ENCODE measurements at places on chromosomes 12 and 14. TPM values are rescaled to one million over a fixed set of nuclear protein-coding genes. Genes with fewer than 3 reads are reported as not detected.

The RGS6 gene
- not detected for total RNA-seq

The RAD51AP1 gene
- 24.7 TPM for total RNA-seq

The NAV3 gene
- total RNA-seq = 1.6 TPM

The INSM2 gene
- total RNA-seq = 0.07 TPM

The KRT8 gene
- total RNA-seq = 719 TPM

GRCh38 chr12:111222523-111222922 is 146.4 kb downstream of the PHETA1 start:
- peaks cover 13% of the 10 kb centered on the region for H3K27me3 ChIP-seq
- no peak overlapping the region for H3K4me3 ChIP-seq
- no peak overlapping the region for H3K27ac ChIP-seq
- no peaks in the 10 kb centered on the region for H3K4me1 ChIP-seq
- H3K36me3 ChIP-seq = no peaks in the 10 kb centered on the region
- DNase-seq = no peak

- no peak overlapping the region for H3K4me3 ChIP-seq
- H3K27ac ChIP-seq = no peak overlapping the region
- H3K4me1 ChIP-seq = no peaks in the 10 kb centered on the region
Observed at GRCh38 chr12:86435053-86435452, 178.9 kb upstream of the MGAT4C start.

- peaks cover 8% of the 10 kb centered on the region for H3K36me3 ChIP-seq
- no peaks in the 10 kb centered on the region for H3K4me1 ChIP-seq
- no peaks in the 10 kb centered on the region for H3K27me3 ChIP-seq
- H3K4me3 ChIP-seq = no peak overlapping the region
- H3K27ac ChIP-seq = no peak overlapping the region
Observed at GRCh38 chr12:96308881-96309280, 91.4 kb downstream of the CDK17 start.

DNA sequence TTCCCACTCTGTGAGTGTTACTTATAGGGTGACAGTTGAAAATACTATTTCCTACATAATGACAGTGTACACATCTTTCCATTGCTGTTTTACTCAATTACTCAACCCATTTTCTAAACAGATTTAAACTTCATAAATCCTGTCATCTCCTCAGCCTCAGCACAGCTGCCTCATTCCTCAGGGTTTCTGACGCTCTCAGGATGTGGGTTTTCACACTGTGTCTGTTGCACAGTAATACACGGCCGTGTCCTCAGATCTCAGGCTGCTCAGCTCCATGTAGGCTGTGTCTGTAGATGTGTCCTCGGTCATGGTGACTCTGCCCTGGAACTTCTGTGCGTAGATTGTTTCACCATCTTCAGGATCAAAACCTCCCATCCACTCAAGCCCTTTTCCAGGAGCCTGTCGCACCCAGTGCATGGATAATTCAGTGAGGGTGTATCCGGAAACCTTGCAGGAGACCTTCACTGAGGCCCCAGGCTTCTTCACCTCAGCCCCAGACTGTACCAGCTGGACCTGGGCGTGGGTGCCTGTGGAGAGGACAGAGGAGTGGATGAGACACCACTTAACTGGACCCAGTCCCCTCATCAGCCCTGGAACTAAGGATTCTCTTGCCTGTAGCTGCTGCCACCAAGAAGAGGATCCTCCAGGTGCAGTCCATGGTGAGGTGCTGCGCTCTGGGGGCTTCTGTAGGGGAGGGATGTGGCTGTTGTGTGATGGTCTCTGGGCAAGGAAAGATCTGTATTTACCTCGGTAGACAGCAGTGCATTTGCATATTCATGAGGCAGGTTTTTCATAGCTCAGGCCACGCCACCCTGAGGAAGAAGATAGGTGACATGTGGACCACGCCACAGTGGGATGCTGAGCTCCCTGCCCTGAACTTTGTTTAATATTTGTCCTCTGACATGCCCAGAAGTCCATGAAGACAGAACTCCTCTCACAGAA is 750.2 kb downstream of the TMEM121 start:
- no peaks in the 10 kb centered on the region for H3K4me1 ChIP-seq
- no peak overlapping the region for H3K4me3 ChIP-seq
- no peaks in the 10 kb centered on the region for H3K27me3 ChIP-seq

GRCh38 chr12:110908377-110909152 is 11.8 kb downstream of the MYL2 start:
- H3K4me1 ChIP-seq = no peaks in the 10 kb centered on the region
- no peak for DNase-seq
- H3K27ac ChIP-seq = no peak overlapping the region
- no peaks in the 10 kb centered on the region for H3K27me3 ChIP-seq
- H3K4me3 ChIP-seq = no peak overlapping the region
- H3K36me3 ChIP-seq = no peaks in the 10 kb centered on the region

- H3K27me3 ChIP-seq = peaks cover 26% of the 10 kb centered on the region
- no peak for DNase-seq
- H3K36me3 ChIP-seq = no peaks in the 10 kb centered on the region
- no peak overlapping the region for H3K27ac ChIP-seq
- H3K4me3 ChIP-seq = no peak overlapping the region
- H3K4me1 ChIP-seq = no peaks in the 10 kb centered on the region
Observed at GRCh38 chr14:33855672-33856071, 95.2 kb downstream of the EGLN3 start.

- DNase-seq = peak; percentile 50
- no peak overlapping the region for H3K4me3 ChIP-seq
- no peaks in the 10 kb centered on the region for H3K4me1 ChIP-seq
- H3K27ac ChIP-seq = no peak overlapping the region
- H3K36me3 ChIP-seq = no peaks in the 10 kb centered on the region
Observed at GRCh38 chr14:44154874-44155273, 352.2 kb downstream of the FSCB start.

DNA sequence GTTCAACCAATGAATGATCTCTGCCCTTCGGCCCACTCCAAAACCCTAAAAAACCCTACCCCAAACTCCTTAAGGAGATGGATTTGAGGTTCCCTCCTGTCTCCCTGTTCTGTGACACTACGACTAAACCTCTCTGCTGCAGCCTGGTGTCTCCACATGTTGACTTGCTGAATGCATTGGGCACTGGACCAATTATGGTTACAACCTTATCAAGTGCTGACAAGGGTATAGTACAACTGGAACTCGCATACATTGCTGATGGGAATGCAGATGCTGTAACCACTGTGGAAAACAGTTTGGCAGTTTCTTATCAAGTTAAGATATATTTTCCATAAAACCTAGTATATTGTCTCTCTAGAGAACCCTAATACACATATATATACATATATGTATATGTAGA is 6.3 kb upstream of the DICER1 start:
- no peak for DNase-seq
- no peaks in the 10 kb centered on the region for H3K36me3 ChIP-seq
- no peak overlapping the region for H3K27ac ChIP-seq
- no peak overlapping the region for H3K4me3 ChIP-seq
- no peaks in the 10 kb centered on the region for H3K27me3 ChIP-seq
- no peaks in the 10 kb centered on the region for H3K4me1 ChIP-seq

DNA sequence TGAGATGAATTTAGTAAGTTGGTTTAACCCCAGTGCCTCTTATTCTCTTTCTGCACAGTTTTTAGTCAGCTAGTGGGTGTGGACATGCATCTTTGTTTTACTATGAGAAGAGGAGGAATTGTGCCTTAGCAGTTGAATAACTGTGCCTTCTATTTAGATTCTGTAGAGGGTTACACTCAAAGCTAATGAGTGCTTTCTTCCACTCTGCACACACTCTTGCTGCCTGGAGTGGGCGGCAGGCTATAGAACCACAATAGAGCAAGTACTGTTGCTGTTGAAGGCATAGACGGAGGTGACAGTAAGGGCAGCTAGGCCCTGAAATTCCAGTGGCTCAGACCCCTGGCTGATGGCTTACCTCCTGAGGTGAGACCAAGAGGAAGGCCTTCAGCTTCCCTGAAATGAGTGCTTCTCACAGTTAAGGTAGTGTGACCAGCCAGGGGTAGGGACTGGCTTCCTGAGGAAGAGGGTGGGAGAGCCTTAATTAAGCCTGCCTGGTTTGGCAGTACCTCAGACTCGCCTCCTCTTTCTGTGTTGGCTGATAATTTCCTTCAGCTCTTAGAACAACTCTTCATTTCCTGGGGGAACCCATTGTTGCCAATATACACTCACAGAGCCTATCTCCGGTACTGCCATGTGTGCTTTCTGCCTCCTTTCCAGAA is 24.7 kb downstream of the SUSD6 start:
- H3K27me3 ChIP-seq = no peaks in the 10 kb centered on the region
- no peak for DNase-seq
- H3K4me1 ChIP-seq = peaks cover 22% of the 10 kb centered on the region
- H3K4me3 ChIP-seq = no peak overlapping the region
- H3K27ac ChIP-seq = no peak overlapping the region
- H3K36me3 ChIP-seq = 0 out of 2 replicates have a peak, but pooled peaks cover 6% of the 10 kb centered on the region

DNA sequence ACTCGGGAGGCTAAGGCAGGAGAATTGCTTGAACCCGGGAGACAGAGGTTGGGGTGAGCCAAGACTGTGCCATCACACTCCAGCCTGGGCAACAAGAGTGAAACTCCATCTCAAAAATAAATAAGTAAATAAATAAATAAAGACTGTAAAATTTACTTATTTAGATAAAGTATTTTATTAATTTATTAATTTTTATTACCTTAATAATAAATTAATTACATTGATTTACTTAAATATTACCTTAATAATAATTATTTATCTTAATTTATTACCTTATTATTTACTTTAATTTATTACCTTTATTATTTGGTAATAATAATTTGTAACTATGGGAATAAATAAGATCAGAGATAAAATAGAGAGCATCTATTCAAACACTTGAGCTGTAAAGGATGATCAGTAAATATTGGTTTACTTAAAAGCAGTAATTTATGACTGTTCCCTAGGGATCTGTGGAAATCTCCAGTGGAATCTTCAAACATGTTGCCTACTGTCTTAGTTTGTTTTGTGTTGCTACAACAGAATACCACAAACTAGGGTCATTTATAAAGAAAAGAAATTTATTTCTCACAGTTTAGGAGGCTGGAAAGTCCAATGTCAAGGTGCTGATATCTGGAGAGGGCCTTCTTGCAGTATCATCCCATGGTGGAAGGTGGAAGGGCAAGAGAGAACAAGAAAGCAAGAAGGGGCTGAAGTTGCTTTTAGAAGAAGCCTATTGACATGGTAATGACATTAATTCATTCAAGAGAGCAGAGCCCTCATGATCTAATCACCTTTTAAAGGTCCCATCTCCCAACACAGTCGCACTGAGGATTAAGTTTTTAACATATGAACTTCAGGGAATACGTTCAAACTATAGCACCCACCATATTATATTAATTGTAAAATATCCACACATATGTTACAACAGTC is 37.1 kb downstream of the SOCS2 start:
- DNase-seq = no peak
- no peaks in the 10 kb centered on the region for H3K27me3 ChIP-seq
- no peak overlapping the region for H3K27ac ChIP-seq
- H3K36me3 ChIP-seq = no peaks in the 10 kb centered on the region
- no peak overlapping the region for H3K4me3 ChIP-seq

DNA sequence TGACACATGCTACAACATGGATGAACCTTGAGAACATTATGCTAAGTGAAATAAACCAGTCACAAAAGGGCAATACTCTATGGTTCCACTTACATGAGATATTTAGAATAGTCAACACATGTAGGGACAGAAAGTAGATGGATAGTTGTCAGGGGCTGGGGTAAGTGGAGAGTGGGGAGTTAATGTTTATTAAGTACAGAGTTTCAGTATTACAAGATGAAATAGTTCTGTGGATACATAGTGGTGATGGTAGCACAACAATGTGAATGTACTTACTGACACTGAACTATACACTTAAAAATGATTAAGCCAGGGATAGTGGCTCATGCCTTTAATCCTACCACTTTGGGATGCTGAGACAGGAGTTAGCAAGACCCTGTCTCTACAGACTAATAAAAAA is 8.7 kb downstream of the NUP107 start:
- H3K27ac ChIP-seq = no peak overlapping the region
- DNase-seq = no peak
- no peak overlapping the region for H3K4me3 ChIP-seq
- no peaks in the 10 kb centered on the region for H3K4me1 ChIP-seq
- H3K27me3 ChIP-seq = no peaks in the 10 kb centered on the region

DNA sequence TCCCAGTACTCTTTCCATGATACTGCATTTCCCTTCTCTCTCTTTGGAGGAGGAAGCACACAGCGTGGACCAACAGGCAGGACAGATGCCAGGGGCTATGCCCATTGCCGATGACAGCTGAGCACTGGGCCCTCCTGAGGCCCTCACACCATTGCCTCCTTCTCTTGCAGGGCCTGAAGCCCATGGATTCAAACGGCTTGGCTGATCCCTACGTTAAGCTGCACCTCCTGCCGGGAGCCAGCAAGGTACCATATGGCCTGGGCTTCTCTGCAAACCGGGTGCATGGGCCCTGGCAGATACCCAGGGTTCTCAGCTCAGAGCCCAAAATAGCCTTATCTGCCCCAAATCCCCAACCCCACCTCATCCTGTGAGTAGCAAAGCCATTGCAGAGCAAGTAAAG is 25.2 kb upstream of the OAS1 start:
- H3K4me3 ChIP-seq = no peak overlapping the region
- H3K27me3 ChIP-seq = peaks cover 91% of the 10 kb centered on the region
- H3K27ac ChIP-seq = no peak overlapping the region
- H3K36me3 ChIP-seq = no peaks in the 10 kb centered on the region
- H3K4me1 ChIP-seq = no peaks in the 10 kb centered on the region

GRCh38 chr14:69887740-69888657 is 8.8 kb downstream of the SMOC1 start:
- H3K4me1 ChIP-seq = no peaks in the 10 kb centered on the region
- H3K27me3 ChIP-seq = peaks cover 68% of the 10 kb centered on the region
- DNase-seq = no peak
- no peak overlapping the region for H3K4me3 ChIP-seq

GRCh38 chr12:107131832-107132616 is 38.7 kb upstream of the CRY1 start:
- no peaks in the 10 kb centered on the region for H3K27me3 ChIP-seq
- H3K27ac ChIP-seq = no peak overlapping the region
- peaks cover 4% of the 10 kb centered on the region for H3K4me1 ChIP-seq
- DNase-seq = peak; percentile 91
